CD4-positive, alpha-beta T cell treated with Interleukin-15 for 4 hours (primary cell): ENCODE measurements at places on chromosomes 12 and 14.

DNA sequence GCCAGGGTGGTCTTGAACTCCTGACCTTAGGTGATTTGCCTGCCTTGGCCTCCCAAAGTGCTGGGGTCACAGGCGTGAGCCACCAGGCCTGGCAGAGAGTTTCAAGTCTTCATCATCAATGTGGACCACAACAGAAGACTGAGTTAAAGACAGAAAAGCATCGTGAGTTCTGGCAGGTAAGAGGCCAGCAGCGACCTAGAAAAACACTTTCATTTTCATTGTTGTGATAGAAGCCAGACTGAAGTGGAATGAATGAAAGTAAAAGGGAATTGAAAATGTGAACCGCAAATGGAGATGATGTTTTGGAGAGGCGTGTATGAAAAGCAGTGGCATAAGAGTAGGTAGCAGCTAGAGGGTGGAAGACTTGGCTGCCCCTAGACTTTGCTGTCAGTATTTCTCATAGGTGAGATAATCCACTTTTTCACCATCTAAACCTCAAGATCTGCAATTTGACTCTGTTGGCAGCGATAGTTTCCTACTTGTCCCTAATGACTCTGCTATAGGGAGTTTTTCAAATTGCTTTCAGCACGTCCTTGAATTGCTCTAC, 47.1 kb upstream of the PLEKHA5 start:
- no peak for DNase-seq

DNA sequence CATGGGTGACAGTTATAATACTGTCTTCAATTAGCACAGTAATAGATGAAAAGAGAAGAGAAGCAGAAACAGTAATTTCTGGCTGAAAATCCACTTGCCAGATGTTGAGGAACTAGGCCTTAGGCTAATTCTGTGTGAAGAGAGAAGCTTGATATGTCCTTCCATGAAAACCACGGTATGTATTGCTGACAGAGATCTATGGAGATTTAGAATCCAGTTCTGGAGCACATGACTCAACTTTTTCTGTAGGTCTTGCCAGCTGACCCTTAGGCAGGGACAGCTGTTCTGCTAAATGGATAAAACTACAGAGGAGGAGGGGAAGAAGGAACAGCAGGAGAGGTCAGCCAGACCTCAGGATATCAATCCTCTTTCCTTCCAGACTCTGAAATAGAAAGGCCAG, 211.5 kb downstream of the PRKD1 start:
- DNase-seq = no peak

DNA sequence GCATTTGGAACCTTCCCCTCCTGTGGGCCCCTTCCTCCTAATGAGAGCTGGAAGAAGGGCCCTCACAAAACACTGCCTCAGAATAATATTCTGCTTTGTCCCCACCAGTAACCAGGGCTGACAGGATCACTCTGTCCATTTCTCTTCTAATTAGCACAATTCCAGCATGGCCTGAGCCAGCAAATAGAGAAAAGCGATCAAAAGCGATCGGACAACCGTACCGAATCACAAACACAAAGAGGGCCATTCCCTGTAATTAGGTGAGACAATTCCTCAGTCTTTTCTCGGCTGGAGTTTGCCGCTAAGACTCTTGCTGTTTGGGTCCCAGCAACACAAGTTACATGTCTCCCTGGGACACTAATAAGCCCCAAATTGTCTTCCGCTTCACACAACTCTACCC, 35.6 kb upstream of the VSX2 start:
- no peak for DNase-seq

- no peak for DNase-seq
Observed at GRCh38 chr12:26062566-26062965, 62.3 kb downstream of the BHLHE41 start.

GRCh38 chr12:123064885-123065619, 84.6 kb downstream of the ARL6IP4 start:
- no peak for DNase-seq

GRCh38 chr12:10052193-10052913, 21.9 kb downstream of the CLEC9A start:
- no peak for DNase-seq

DNA sequence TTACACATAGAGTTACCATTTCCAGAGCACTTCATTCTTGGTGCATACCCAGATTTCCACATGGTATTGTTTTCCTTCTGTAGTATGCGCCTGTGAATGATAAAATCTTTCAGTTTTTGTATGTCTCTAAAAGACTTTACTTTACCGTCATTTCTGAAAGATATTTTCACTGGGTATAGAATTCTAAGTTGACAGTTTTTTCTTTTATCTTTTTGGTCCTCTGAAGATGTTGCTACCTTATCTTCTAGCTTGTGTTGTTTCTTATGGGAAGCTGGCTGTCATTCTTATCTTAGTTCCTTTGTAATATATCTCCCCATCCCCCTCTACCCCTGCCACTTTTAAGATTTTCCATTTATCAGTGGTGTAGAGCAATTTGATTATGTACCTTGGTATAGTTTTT, 36.7 kb downstream of the PRMT8 start:
- DNase-seq = no peak

GRCh38 chr12:58097741-58098140, 156.4 kb downstream of the ATP23 start:
- DNase-seq = no peak

DNA sequence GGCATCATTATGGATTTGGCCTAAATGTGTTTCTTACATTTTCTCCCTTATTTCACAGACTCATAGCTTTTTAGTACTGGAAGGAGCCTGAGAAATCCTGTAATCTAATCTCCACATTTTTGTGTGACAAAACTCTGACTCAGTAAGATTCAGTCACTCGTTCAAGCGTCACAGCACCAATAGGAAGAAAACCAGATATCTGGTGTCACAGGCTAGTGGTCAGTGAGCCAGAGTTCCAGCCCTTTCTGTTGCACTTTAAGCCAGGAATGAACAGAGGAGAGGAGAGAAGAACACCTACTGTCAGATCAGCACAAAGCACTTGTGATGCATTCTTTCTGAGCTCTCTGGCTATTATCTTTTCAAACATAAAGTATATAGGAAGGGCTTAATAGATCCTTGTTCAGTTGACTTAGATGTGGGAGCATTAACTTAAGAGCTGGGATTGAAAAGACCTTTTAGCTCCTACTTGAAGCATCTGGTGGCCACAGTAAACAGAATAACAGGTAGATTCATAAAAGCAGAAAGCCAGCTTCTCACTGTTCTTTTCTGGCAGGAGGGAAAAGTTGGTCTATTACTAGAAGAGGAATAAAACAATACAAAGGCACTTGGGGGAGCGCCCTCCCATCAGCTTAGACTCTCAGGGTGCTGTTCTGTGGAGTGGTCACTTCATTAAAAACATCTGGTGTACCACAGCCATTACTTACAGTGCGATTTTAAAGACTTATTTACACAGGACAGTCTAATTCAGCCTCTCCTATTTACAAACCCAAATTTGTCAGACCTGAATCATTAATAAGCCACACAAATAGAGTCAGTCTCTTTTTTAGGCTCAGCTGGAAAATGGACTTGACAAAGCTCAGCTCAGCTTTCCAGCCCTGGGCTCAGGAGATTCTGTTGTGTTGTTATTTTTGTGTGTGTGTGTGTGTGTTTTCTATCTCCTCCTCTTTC, 12.2 kb upstream of the NID2 start:
- no peak for DNase-seq

GRCh38 chr14:54728700-54729527, 162.0 kb downstream of the SAMD4A start:
- no peak for DNase-seq

DNA sequence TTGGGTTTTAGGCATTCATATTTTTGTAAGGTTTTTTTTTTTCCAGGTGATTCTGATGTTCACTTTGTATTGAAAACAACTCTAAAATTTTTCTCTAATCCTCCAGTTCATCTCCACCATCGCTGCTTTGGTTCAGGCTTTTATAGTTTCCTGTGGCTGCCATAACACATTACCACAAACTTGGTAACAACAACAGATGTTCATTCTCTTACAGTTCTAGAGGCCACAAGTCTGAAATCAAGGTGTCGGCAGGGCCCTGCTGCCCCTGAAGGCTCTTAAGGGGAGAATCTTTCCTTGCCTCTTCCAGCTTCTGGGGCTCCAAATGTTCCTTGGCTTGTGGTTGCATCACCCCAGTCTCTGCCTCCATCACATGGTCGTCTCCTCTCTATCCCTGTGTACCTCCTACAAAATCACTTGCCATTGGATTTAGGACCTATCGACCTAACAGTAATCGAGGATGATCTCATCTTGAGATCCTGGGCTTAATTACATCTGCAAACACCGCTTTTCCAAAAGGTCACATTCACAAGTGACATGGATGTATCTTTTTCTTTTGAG, 55.2 kb downstream of the PELI2 start:
- DNase-seq = no peak

- DNase-seq = no peak
Observed at GRCh38 chr12:80966001-80966400, 28.3 kb upstream of the LIN7A start.

GRCh38 chr14:31934767-31935266, 142.3 kb upstream of the ARHGAP5 start:
- peak; percentile 10 for DNase-seq

DNA sequence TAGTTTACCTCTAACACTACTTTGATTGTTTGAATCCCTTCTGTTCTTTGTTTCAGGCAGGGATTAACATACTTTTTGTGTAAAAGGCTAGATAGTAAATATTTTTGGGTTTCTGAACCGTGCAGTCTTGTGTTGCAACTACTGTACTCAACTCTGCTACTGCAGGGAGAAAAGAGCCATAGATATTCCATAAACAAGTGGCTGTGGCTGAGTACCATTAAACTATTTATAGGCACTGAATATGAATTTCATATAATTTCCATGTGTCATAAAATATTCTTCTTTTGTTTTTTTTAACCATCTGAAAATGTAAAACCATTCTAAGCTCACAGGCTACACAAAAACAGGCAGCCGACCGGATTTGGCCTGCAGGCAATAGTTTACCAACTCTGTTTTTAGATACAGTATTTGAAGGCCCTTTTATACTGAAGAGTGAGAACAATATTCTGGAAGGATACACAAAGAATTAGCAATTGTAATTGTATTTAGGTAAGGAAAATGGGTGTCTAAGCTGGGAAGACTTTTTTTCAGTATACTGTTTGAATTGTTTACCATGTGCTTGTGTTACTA, 15.7 kb downstream of the NR1H4 start:
- no peak for DNase-seq

- no peak for DNase-seq
Observed at GRCh38 chr14:102058146-102058545, 28.7 kb downstream of the HSP90AA1 start.

GRCh38 chr12:105091476-105092206, 7.4 kb upstream of the ALDH1L2 start:
- DNase-seq = no peak

DNA sequence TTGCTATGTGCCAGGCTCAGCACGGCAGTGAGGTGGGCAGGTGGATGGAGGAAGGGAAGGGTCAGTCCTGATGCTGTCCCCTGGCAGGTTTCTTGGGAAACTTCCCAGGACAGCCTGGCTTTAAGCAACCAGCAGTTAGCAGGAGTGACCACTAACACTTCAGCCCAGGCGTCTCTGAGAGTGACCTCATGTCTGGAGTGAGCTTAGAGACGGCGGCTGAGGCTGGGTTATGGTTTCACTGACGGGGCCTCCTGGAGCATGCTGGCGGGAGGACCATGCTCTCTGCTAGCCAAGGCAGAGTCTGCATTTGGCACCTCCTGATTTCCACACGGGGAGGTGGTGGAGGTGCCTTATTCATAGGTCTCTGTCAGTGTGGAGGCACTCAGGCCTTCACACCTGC, 2.5 kb downstream of the HHIPL1 start:
- no peak for DNase-seq

GRCh38 chr12:65648461-65648860, 175.8 kb upstream of the HMGA2 start:
- no peak for DNase-seq

DNA sequence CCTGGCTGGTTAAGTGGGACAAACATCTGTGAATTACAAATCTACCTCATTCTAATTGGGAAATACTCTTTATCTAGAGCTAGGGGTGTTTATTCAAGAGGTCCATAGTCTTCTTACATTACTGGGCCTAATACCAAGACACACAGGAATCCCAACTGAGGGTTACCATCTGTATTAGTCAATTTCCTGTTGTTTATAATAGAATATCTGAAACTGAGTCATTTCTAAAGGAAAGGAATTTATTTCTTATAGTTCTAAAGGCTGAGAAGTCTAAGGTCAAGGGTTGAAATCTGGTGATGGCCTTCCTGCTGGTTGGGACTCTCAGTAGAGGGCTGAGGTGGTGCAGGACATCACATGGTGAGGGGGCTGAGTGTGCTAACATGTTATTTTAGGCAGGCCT, 36.0 kb downstream of the RTRAF start:
- no peak for DNase-seq

- no peak for DNase-seq
Observed at GRCh38 chr12:128684352-128684751, 139.4 kb downstream of the SLC15A4 start.

GRCh38 chr12:132986885-132987225, 688 bp downstream of the ZNF26 start:
- no peak for DNase-seq

DNA sequence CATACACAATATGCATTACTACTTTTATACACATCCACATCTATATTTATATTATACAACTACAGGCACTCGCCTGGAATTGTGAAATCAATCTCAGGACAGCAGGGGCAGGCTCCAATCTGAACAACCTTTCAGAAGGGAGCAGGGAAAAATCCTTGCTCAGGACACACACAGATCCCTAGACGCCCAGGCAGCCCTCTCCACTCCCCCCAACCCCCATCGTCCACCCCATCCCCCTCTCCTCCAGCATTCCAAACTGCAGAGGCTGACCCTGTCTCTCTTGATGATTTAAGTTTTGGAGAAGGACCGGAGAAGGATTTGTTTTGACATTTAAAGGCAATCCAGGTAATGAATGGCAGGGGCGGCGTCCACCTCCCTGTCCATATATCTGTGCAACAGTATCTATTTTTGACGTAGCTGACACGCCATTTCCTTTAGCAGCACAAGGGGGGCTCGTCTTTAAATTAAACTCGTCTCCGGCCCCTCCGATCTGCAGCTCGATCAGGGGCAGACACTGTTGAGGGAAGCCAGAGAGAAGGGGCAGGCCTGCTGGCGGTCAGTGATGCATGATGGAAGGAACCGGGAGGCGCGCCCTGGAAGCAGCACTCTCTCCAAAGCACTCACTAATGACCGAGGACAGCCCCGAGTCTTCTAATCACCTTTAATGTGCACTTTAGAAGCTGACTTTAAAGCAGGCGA, 95.0 kb upstream of the TBX5 start:
- DNase-seq = no peak

DNA sequence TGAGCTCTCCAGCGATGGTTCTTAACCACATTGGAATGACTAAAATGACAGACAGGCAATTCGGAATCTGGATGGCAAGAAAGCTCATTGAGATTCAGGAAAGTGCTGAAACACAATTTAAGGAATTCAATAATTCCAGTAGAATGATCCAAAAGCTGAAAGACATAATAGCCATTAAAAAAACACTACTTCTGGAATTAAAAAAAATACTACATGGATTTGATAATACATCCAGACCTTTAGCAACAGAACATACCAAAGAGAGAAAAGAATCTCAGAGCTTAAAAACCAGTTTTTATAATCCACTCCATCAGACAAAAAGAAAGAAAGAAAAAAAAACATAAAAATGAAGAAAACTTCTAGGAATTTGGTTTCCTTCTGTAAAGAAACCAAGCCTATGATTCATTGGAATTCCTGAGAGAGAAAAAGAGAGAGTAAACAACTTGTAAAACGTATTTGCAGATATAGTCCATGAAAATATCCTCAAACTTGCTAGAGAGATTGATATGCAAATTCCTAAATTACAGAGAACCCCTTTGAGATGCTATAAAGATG, 52.8 kb downstream of the SLCO1B1 start:
- no peak for DNase-seq
